HS-5 (cell line): ENCODE measurements at places on chromosomes 5 and 9.

DNA sequence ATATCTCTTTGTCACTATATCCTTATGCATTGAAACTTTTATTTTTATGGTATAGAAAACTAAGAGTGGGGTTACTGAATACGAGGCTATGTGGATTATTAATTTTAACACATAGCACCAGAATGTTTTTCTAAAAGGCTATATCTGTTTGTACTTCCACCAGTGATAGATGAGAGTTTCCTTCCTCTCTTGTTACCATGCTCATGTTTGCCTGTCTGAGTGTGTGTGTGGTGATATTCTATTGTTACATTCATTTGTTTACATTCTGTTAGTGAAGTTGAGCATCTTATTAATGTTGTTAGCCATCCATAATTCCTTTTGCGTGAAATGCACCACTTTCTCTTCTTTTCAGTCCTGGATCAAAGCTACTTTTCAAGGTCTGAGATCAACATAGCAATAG, 54.1 kb upstream of the ALDH1A1 start:
- no peak for DNase-seq

- no peak for DNase-seq
Measured at GRCh38 chr9:97853056-97853843, at the start of gene FOXE1. Gene FOXE1, plus strand, starts transcription at chr9:97853226. Its CDS starts 689 bp downstream, at chr9:97853915.

DNA sequence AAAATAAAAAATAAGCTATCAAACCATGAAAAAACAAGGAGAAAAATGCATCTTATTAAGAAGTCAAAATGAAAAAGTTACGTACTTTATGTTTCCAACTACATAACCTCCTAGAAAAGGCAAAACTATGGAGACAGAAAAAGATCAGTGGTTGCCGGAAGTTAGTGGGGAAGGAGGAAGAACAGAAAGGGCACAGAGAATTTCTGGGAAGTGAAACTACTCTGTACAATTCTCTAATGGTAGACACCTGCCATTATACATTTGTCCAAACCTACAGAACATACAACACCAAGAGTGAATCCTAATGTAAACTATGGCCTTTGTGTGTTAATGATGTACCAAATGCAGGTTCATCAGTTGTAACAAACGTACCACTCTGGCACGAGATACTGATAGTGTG, 25.3 kb downstream of the SMU1 start:
- DNase-seq = no peak

DNA sequence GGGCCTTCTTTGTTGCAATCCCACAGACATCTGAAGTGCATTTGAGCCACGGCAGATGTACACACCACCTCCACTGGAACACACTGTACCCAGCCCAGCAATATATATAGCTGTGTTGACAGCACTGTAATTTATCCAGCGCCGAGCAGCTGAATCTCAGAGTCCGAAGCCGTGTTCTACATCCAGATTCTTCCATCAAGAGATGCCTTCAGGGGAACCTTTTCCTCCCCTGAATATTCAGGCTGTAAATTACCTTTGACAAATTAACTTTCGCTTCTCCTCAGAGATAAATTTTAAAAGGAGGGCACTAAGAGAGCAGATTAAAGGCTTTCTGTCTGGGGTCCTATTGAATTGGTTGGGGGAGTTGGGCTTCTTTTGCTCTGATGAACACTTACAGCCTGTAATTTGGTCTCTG, 76.4 kb downstream of the ROR2 start:
- no peak for DNase-seq

- DNase-seq = no peak
Measured at GRCh38 chr9:22405869-22406659, 40.6 kb upstream of the DMRTA1 start.

DNA sequence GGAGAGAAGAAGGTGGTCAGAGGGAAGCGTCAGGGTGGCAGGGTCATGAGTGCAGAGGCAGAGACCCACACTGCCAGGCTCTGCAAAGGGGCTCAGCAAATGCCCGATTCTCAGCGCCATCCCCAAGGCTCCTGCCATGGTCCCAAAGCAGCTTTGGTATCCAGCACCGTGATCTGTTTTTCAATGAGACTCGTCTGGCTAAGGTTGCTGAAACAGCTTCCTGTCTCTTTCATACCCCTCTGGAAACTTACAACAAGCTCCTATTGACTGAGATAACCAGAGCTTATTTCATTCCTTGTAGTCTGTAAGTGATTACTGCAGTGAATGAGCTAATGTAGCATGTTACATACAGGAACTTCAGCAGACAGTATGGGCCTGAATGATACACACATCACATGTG, 568.6 kb upstream of the DAP start:
- no peak for DNase-seq

- no peak for DNase-seq
Measured at GRCh38 chr9:135045264-135045927, 42.1 kb upstream of the OLFM1 start.

DNA sequence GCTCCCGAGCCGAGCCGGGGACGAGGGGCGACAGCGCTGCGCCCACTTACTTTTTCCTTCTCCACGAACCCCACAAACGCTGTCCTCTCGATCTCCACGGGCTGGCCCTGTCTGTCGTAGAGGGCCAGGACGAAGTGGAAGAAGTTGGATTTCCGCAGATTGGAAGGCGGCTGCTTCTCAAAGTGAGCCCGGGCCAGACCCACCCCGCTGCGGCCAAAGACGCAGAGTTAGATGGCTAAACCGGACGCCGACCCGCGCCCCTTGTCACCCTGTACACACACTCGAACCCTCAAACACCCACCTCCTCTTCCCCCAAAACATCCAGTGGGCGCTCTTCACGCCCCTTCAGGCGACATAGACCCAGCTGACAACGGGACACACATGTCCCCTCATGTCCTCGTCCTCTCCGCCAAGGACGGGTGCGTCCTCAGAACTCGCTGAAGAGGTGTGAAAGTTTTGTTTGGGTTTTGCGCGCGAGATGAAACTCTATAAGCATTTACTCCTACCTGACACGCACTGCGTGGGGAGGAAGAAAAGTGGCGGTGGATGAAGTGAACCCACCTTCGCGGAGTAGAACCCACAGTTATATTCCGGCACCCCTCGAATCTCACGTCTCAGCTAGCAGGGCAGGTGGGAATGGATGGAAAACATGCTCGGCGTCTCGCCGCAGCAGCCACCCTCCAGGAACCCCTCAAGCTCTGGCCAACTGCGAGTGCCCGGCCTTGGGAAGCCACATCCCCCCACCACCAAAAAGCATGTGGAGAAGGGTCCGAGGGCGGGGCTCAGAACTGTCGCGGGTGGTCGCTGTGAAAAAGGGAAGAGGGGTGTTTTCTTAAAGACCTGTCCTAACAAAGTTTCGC, 2.6 kb downstream of the EBF1 start:
- DNase-seq = no peak

GRCh38 chr5:37580106-37580505, 201.0 kb downstream of the WDR70 start:
- DNase-seq = no peak

DNA sequence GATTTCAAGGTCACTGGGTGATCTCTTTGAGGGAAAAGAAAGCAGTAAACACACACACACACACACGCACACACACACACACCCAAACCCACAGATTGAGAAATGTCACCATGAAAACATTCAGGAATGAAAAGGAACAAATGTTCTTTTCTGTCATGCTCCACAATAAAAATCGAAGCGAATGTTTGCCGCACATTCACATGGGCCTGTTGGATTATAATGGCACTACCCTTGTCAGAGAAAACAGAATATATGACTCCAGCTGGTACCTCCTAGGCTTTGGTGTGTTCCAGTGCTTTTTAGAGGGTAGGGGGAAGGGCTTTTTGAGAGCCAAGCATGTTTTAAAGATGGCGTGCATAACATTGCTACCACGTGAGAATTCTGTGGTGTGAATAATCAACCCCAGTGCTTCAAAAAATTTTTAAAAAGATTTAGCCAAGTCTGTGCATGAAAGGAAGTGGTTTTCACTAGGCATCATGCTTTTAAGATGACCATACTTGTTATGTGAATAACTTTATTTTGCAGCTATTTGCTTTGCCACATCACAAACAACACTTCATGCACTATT, 120.8 kb upstream of the ZNF608 start:
- no peak for DNase-seq

GRCh38 chr5:141783005-141783946, 94.9 kb downstream of the PCDH1 start:
- DNase-seq = no peak

- no peak for DNase-seq
Measured at GRCh38 chr5:132478366-132478871, 12.2 kb downstream of the IRF1 start.

DNA sequence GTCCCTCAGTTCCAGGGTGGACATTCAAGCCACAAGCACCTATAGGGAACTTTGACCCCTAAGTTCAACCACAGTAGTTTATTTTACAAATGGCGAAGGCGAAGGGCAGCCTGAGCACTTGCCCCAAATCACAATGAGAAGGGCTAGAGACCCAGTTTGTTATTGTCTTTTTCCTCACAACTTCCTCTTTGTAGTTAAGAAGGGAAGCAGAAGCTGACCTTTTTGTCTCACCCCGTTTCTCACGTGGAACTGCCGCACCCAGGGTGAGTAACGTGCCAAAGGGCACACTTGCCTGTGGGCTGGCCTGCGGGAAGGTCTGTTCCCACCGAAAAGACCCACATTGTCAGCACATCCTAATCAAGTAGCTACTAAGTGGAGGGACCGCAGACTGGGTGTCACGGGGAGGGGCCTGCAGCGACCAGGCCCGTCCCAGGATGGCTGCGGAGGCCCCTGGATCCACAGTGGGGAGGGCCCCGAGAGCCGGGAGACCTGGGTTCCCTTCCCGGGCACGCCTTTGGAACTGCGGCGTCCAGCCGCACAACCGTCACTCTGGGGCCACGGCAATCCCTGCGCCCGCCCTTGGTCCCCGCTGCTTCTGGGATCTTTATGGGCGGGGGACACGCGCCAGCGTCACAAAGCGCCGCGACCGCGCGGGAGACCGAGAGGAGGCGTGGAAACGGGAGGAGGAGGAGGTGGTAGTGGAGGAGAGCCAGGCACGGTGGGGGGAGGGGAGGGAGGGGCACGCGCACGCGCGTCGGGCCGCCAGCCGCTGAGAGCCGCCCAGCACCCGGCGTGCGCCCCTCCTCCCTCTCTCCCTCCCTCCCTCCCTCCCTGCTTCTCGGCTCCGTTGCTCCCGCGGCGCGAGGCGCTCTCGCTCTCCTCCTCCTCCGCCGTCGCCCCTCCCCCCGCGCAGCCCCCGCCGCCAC, at the start of gene UBE2R2:
Gene UBE2R2 (plus strand): TSS at position 834 of the 926 bp plus-strand sequence. CDS start 598 bp downstream, outside the sequence.
- peak; percentile 76 for DNase-seq

DNA sequence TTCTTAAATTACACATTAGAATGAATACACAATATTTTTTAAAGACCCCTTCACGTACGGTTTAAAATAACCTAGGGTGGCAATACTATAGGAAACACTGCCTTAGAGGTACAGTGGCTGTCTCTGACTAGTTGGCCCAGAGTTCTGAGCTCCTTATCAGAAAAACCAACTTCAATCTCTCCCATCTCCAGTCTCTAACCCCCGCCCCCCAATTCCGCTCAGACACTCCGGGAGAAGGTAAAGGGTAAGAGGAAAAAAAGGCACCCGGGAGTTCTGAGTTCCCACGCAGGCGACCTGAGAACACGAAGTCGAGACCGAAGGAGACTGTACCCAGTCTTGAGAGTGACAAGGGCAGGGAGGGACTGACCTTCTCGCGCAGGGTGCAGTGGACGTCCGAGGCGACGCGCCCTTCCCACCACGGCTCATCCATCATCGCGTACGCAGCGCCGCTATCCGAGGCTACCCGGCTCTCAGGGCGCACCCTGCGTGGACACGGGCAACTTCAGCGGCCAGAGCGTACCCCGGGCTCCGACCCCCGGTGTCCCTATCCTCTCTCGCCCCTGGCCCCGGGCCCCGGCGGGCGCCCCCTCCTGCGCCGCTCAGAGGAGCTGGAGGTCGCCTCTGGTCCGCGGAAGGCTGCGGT, 752 bp downstream of the CCNJL start:
- DNase-seq = no peak
